Omental fat pad (tissue), 4 donors: ENCODE measurements at places on chromosomes 4 and X. TPM values are rescaled to one million over a fixed set of nuclear protein-coding genes. Genes with fewer than 3 reads are reported as not detected.

PPBP gene
- total RNA-seq: 1.9 TPM

SYN1 gene
- total RNA-seq: 3.1 TPM

MRPS18C gene
- 26.2 TPM for total RNA-seq

NDNF gene
- total RNA-seq: 1.5 TPM

FAM53A gene
- 10.9 TPM for total RNA-seq

DNA sequence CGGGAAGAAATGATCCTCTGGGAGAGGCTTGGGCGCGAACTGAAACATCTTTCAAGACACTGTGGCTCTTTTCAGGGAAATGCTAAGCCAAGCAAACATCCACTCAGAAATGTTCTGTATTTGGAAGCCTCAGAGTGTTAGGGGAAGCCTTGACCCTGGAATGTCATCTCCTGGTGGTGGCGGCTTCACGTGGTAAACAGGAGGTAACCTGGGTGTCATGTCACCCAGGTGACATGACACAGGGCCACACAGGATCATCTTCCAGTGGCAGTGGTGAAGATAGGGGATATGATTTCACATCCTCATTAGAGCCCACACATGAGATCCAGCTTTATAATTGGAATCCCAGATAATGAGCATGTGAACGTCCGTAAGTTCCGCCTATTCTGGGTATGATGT is 140.0 kb downstream of the TBL1X start:
- no peak for DNase-seq

GRCh38 chrX:132443196-132444135 is 45.4 kb downstream of the MBNL3 start:
- DNase-seq: no peak

- no peak for DNase-seq
Measured at GRCh38 chr4:138050601-138051000, 191.5 kb downstream of the SLC7A11 start.

DNA sequence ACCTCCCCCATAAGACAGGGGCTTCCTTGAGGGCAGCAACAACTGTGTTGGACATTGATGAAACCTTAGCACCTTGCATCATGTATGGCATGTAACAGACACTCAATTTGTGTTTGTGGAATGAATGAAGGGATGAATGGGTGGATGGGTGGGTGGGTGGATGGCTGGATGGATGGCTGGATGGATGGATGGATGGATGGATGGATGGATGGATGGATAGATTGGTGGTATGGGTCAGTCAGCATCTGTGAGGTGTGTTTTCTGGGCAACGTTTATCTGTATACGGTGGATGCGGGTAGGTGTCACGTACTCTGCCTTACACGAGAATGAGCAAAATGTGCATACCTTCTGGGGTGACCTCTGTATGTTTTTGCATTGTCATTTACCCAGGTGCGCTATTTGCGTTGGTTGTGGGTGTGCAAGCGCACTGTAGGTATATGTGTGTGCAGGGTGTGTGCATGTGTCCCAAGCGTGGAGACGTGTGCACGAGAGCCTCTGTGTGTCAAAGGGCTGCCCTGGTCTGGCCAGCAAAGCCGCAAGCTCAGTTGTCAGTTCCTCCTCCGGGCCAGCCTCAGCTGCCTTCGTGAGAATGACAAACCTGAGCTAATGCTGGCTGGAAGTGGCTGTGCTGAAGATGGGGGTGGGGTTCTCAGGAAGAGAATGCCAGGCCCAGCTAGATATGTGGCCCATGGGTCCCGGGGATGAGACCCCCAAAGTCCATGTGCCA is 26.5 kb downstream of the ELF4 start:
- no peak for DNase-seq

- DNase-seq: no peak
Measured at GRCh38 chr4:82851318-82851717, 39.6 kb downstream of the SEC31A start.

DNA sequence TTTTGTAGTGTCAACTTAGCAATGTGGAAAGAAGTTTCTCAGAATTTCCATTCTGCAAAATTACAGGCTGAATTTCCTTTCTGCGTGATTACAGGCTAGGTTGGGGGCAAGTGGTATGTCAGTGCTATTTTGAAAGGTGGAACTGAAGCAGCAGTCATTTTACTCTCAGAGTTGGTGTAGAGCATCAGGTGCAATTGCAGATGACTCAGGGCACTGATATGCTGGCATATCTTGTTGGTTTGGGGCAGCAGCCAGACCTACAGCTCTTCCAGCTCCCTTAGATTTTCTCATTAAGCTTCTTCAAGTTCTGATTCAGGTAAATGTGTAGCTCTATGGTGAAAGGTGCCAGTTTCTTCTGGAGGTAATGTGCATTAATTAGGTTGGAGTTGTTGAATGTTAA is 930.7 kb upstream of the PCDH10 start:
- DNase-seq: no peak

DNA sequence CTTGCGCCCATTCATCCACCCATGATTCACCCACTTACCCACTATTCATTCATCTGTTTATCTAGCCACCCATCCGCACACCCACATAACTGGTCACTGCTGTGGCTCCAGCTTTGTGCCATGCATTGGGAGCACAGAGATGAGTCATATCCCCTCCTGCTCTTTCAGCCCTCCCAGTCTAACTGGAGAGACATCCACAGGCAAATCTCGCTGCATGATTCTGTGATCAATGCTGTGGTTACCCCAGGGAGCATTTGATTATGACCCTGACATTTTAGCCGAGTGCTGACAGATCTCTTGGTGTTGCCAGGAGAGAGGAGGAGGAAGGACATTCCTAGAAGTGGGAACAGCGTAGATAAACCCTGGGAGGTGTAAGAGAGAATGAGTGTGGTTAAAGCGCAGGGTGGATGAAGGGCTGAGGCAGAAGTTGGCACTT is 10.4 kb upstream of the PORCN start:
- no peak for DNase-seq
